Ascending aorta (tissue), 2 donors: ENCODE measurements at places on chromosomes 1 and 21. TPM values are rescaled to one million over a fixed set of nuclear protein-coding genes. Genes with fewer than 3 reads are reported as not detected.

Gene ADCY10
- total RNA-seq: 1.9 TPM

Gene PRAMEF27
- not detected for total RNA-seq

Gene LAMB3
- 0.75 TPM for total RNA-seq

Gene LYPD8
- total RNA-seq: not detected

Gene HMCN1
- total RNA-seq: 61.7 TPM

Gene S100A3
- not detected for total RNA-seq

Gene CFHR4
- total RNA-seq: not detected

Gene GJB5
- total RNA-seq: not detected

Gene LENEP
- total RNA-seq: not detected

Gene AGMAT
- total RNA-seq: 1.1 TPM

Gene BSND
- not detected for total RNA-seq

Gene SEC16B
- total RNA-seq: 8.6 TPM

Gene DNAJC6
- total RNA-seq: 0.21 TPM

Gene LMX1A
- total RNA-seq: 1.7 TPM

Gene ZNF695
- not detected for total RNA-seq

Gene AIRE
- total RNA-seq: 0.75 TPM

Gene VASH2
- total RNA-seq: 0.11 TPM

Gene NFASC
- 44.0 TPM for total RNA-seq

Gene MAEL
- not detected for total RNA-seq

Gene ZFP69
- total RNA-seq: 2.8 TPM

Gene KRTAP10-3
- not detected for total RNA-seq

Gene ADAM30
- not detected for total RNA-seq

Gene RPTN
- not detected for total RNA-seq

Gene PTCH2
- total RNA-seq: not detected

Gene ANXA9
- total RNA-seq: not detected

Gene CLCNKA
- total RNA-seq: not detected

Gene HLCS
- 10.7 TPM for total RNA-seq

Gene LIN9
- 0.43 TPM for total RNA-seq

Gene CLCA1
- not detected for total RNA-seq

Gene AMY2B
- total RNA-seq: 10.7 TPM

Gene NTMT2
- total RNA-seq: not detected

Gene TMEM125
- not detected for total RNA-seq

Gene TFF2
- total RNA-seq: not detected

Gene KCNN3
- 24.6 TPM for total RNA-seq

Gene CNKSR1
- not detected for total RNA-seq

Gene ARHGEF19
- total RNA-seq: 1.5 TPM

Gene BMP8A
- not detected for total RNA-seq

Gene SMIM1
- not detected for total RNA-seq

Gene NCMAP
- total RNA-seq: not detected

Gene DNMT3L
- total RNA-seq: not detected

Gene TIE1
- 120 TPM for total RNA-seq

Gene MFAP2
- total RNA-seq: 26.3 TPM

Gene CFH
- 108 TPM for total RNA-seq

Gene MIB2
- 96.9 TPM for total RNA-seq

Gene CHD5
- 4.0 TPM for total RNA-seq

Gene GJA9
- not detected for total RNA-seq

Gene LIN28A
- not detected for total RNA-seq

Gene WNT4
- not detected for total RNA-seq

Gene GBP1
- 59.7 TPM for total RNA-seq

Gene SPATA21
- not detected for total RNA-seq

Gene DPYD
- 22.9 TPM for total RNA-seq

Gene AQP10
- total RNA-seq: not detected

Gene OLIG2
- not detected for total RNA-seq

Gene RAVER2
- 17.7 TPM for total RNA-seq

Gene KIF2C
- 0.53 TPM for total RNA-seq

Gene CHODL
- total RNA-seq: not detected
